A172 (cell line): ENCODE measurements at places on chromosomes 6 and 20. TPM values are rescaled to one million over a fixed set of nuclear protein-coding genes. Genes with fewer than 3 reads are reported as not detected.

DNA sequence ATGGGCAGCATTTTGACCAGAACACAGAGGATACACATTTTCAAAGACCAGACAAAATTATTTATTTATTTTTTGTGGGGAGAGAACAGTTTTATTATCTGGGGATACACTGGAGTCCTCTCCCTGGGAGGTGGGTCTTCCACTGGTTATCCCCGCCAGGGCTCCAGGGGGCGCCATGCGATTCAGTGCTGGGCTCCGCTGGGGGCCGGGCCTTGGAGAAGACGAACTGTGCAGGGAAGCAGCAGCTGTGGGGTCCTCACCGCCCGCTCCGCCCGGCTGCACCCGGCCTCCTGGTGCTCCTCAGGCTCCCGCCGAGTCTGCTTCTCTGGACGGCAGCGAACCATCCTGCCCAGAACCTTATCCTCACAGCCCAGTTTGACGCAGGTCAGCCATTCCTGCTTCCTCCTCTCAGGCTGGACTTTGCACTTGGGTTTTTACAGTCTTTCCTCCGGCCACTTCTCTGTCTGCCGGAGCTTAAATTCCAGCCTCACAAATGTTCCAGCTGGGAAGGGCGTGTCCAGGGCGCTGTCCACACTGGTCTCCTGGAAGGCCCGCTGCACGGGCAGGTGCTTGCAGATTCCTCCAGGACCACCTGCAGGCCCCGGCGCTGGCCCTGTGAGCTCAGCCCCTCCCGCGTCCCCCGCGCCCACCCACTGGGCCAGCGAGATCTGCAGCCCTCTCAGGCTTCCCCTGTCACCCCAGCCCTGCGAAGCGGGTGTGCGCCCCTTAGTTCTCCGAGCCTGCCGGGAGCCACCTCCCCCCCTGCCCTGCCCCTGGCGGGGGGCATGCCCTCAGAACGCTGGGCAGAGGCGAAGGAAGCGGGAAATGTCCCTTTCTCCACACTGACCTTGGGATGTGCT, 1830.0 kb upstream of the DEFB115 start:
- DNase-seq: no peak

- no peak for DNase-seq
These were observed 133.4 kb downstream of the MYB start for GRCh38 chr6:135314543-135314942.

- no peak for DNase-seq
These were observed 70.8 kb upstream of the SLC35B3 start for GRCh38 chr6:8506126-8506525.

DNA sequence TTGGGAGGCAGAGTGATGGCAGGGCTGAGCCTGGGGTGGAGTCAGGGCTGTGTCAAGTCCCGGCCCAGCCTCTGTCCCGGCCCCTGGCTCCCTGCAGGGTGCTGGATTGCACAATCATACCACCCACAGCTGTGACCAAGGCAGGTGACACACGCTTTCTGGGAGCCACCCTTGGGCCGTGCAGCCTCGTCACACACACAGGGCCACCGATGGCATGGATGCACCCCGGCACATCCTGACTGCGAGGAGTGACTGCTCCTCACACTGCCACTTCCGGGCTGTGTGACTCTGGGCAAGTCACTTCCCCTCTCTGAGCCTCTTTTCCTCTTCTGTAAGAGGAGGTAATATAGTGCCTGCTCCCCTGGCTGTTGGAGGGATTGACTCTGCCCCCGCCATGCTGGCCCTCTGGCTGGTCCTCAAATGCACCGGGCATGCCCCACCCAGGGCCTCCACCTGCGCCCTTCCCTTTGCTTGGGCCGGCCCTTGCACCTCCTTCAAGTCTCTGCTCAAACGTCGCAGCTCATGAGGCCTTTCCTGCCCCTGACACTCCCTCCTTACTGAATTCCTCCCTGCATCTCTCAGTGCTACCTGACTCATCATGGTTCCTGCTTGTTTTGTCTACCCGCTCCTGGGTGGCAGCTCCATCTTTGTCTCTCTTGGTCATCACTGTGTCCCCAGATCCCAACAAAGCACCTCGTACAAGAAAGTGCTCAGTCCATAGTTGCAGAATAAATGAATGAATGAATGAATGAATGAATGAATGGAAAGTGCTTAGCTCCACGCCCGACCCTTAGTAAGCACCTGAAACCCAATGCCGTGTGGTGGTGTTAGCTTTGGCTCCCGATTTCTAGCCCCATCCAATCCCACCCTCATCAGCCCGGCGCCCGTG, 93.5 kb downstream of the CEBPB start:
- peak; percentile 83 for DNase-seq

- no peak for DNase-seq
These were observed 133.0 kb upstream of the RUNX2 start for GRCh38 chr6:45195137-45195536.

DNA sequence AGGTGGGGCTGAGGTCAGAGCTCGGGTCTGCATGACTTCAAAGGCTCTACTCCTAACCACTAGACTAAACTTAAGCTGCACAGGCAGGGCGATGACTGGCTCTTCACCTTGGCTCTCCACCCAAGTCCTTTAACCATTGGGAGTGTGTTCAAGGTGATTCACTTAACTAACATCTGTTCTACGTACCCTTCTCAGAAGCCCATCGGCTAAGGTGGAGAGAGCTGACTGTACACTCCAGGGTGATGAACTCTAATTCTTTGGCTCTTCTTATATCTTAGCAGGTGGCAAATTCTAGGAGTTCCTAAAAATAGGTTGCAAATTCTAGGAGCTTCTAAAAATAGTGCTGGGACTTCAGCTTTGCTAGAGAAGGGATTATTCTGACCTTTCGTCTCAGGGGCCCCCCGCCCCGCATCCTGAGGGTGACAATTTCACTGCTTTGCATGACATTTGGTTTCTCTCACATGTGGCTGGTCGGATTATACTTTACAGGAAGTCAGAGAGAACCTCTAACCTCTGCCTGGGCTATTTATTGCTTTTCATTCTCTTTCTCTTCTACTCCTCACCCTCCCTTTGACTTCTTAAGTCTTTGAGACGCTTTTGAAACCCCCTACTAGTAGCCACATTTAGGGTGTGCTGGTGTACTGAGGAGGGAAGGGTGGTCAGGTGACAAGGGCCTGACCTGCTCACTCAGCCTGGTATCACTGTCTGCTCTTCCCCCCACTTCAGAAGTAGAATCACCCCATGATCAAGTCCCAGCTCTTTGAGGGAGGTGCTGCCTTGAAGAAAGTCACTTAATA, 55.5 kb downstream of the PRDM1 start:
- DNase-seq: no peak

The LPA gene
- not detected in 2 replicates for total RNA-seq
